ENCODE measurements at places on chromosomes 2 and 18. TPM values are rescaled to one million over a fixed set of nuclear protein-coding genes. Genes with fewer than 3 reads are reported as not detected.
A peak's percentile ranks its signal among the peaks of the same experiment; 100 is the strongest.

DNA sequence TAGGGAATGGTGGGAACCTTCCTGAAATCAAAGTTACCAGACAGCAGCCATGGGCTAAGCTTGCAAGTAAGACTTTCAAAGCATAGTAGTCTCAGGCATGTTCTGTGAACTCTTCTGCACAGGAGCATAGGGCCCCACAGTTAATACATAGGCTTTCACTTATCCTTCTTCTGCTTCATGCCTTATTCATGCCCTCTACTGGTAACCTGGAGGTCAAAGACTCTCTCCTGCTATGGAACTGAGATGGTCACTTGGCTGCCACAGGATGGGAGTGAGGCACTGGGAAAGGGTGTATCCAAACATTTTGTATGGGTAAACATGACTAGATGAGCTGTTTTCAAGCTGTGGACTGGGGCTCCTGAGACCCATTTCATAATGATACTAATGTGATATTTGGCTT, 49.1 kb upstream of the ZNF638 start:
- peak; percentile 40 for ATAC-seq

DNA sequence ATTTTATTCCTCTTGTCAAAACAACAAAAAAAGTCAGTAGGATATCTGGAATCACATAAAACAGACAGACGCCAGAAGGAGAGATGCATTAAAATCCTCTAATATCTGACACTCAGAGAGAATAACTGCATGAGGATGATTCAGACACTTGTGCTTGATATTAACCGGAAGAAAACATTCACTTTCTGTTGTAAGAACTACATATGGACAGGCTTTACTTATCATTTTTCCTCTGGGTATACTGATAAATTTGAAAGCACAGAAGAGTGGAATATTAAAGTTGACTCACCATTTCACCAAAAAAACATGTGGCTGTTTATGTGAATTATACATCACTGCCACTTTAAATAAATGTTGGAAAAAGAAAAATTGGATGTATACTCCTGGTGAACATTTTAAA, 589.1 kb upstream of the CDH2 start:
- ATAC-seq: peak; percentile 30

DNA sequence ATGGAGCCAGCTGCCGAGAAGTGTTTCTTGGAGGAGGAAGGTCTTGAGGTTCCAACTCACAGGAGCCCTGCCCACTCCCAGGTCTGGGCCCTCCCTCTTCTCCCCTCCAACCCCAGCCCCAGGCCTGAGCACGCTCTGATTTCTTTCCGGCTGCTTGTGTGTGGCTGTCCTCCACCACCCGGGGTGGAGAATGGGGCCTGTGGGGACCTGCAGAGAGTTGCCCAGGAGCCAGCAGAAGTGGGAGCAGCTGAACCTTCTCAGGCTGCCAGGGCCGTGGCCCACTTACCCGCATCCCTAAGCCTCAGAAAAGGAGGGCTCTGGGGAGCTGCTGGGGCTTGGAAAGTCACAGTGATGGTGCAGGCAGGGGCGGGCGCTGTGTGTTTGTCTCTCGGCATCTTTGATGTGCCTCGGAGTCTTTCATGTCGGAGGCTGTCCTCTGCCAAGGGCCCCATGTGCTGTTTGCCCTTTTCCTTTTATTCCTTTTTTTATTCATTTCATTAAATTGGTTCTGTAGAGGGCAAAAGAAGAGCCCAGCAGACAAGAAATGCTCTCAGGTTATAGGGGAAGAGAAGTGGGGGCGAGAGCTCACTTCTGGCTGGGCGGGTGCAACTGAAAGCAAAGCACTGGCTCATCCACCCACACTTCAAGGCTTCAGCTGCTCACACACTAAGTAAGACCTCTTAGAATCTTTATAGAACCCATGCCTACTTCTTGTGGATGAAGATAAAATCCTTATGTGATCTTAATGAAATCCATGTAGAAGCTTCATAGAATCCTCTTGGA, 52.5 kb downstream of the SDC1 start:
- ATAC-seq: no peak

- ATAC-seq: no peak
Observed at GRCh38 chr18:28063271-28063761, 113.6 kb downstream of the CDH2 start.

DNA sequence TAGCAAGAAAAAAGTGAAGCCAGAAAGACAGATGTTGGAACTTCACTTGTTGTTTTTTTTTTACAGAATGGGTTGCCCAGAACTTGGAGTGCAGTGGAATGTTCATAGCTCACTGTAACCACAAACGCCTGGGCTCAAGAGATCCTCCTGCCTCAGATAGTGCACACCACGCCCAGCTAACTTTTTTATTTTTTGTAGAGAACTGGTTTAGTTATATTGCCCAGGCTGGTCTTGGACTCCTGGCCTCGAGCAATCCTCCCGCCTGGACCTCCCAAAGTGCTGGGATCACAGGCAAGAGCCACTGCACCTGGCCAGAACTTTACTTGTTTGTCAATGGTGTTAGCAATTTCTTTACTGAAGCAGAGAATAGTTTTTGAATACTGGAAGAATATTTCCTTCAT, 11.9 kb upstream of the ASPRV1 start:
- no peak for ATAC-seq

Gene IMPA2
- total RNA-seq: 40.3 TPM

Data from motor neuron (in vitro differentiated cells).